Skin of body (tissue), 3 donors: ENCODE measurements at places on chromosomes 16 and 17. TPM values are rescaled to one million over a fixed set of nuclear protein-coding genes. Genes with fewer than 3 reads are reported as not detected.

GRCh38 chr16:50173316-50173715 lies 20.2 kb downstream of the TENT4B start:
- DNase-seq, result no peak

- no peak for DNase-seq
These were observed 14.9 kb upstream of the STAT3 start for GRCh38 chr17:42403150-42403549.

- peak; percentile 84 for DNase-seq
These were observed 186.0 kb upstream of the PIRT start for GRCh38 chr17:11023639-11024479.

Gene ARHGAP44
- total RNA-seq, result 5.7 TPM
